Activated CD8-positive, alpha-beta memory T cell treated with anti-CD3 and anti-CD28 coated beads for 36 hours (primary cell): ENCODE measurements at places on chromosomes 16 and 17. TPM values are rescaled to one million over a fixed set of nuclear protein-coding genes. Genes with fewer than 3 reads are reported as not detected.

Gene AP2B1
- total RNA-seq, result 162 TPM

Gene C17orf50
- not detected for total RNA-seq

Gene SYNGR3
- total RNA-seq, result 4.7 TPM

Gene UBFD1
- total RNA-seq, result 56.7 TPM

Gene ITGAD
- total RNA-seq, result not detected

Gene KRT28
- not detected for total RNA-seq

Gene C16orf96
- total RNA-seq, result 0.11 TPM

Gene COX4I1
- 479 TPM for total RNA-seq

Gene NMRAL1
- total RNA-seq, result 70.8 TPM

Gene TEKT5
- total RNA-seq, result not detected

Gene PIMREG
- 2.9 TPM for total RNA-seq

Gene ZSCAN10
- not detected for total RNA-seq

Gene ITGAL
- 222 TPM for total RNA-seq

Gene G6PC1
- not detected for total RNA-seq
